ENCODE measurements at places on chromosomes 12 and 14.
A peak's percentile ranks its signal among the peaks of the same experiment; 100 is the strongest.

DNA sequence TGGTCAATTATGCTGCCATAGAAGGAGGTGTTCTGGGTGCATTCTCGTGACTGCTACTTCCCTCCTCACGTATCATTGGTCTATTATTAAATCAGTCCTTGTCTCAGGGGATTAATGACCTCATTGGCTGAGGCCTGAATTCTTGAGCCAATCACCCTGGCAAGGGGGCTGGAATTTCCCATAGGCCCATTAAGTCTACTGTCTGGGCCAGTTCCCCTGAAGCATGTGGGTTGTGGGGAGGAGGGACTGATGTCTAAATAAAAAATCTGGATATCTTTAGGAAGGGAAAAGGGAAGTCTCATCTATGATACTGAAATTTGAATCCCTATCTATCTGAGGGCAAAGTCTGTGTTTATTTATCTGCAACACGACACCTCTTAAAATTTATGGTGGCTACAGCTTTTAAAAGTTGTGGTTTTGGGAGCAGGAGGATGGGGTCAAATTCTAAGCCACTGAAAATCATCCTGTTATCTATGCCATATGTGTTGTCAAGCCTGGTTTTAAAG, 71.9 kb downstream of the DYRK2 start:
- DNase-seq: no peak

- DNase-seq: peak; percentile 58
Observed at GRCh38 chr14:104639885-104640548, 35.4 kb upstream of the TMEM179 start.

GRCh38 chr14:78446807-78447206, 276.6 kb downstream of the NRXN3 start:
- no peak for DNase-seq

DNA sequence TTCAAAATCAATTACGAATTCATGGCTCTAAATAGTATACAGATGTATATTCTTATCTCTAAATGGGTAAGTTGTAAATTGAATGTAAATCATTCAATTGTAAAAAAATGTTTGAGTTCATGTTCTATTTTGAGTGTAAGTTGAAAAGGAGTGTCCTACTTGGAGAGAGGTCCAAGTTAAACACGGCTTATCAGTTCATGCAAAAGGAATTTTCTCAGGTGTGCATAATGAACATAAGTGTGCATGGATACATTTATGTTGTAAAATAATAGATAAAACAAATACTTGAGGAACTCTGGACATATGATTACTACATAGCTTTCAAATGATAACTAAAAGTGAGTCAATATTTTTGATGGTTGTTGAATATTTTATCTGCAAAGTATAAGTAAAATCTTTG, 79.5 kb downstream of the PPFIA2 start:
- DNase-seq: no peak
